NCI-H524 (cell line): ENCODE measurements at places on chromosomes 2 and 18.

GRCh38 chr2:234001380-234002160 is 48.9 kb upstream of the SPP2 start:
- no peak for DNase-seq

- DNase-seq, result no peak
Measured at GRCh38 chr18:32042337-32042736, 23.7 kb downstream of the RNF125 start.

DNA sequence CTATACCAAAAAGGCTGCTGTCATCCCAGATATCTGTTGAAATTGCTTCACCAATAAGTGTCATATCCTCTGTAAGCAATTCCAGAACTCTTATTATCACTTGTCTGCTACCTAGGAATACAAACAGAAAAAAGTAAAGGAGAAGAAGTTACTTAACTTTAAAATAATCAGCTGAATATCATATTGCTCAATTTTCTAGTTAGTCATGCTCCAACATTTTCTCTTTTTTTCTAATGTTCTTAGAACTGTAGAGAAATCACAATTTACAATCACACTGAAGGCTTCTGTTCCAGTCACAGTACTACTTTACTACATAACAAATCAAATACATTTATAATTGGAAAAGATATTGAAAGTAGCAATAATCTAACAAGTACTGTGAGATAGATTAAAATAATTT is 17.4 kb downstream of the RTTN start:
- no peak for DNase-seq

- no peak for DNase-seq
Measured at GRCh38 chr2:229027353-229028105, 243.6 kb downstream of the PID1 start.

DNA sequence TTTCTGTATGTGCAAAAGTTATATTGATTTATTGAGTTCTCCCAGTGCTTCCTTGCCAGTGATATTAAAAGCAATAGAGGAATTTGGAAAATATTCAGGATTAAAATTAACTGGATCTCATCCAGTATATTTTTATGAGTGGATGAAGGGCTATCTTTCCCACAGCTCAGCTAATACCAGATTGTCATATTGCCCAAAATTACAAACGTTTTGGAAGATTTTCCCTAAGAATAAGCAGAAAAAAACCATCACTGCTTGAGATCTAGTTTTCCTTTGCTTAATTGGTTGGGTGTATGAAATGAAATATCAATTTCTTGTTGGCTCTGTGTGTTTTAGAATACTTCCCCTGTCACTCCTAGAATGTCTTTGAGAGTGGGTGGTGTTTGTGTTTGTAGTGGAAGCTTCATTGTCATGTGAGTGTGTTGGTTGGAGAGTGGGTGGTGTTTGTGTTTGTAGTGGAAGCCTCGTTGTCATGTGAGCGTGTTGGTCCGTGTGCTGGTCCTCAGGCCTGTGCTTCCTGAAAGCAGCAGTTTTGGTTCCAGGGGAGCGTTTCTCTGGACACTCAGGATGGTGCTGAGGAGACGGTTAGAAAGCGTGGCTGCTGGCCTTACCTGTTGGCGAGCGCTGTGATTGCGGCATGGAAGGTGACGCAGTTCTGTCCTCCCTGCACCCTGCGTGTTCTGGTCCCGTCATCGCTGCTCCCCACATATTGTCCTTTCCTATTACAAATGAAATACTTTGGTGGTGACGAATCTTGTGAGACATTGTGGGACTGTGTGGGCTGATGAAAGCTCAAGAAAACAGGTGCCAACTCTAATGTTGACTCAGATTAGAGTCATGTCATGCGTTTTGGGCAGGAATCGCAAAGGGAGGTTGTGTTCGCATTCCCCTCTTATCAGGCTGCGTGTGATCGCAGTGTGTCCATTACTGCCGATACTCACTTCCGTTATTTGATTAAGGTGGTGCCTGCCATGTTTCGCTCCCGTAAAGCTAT is 12.4 kb downstream of the ASB1 start:
- no peak for DNase-seq

- no peak for DNase-seq
Measured at GRCh38 chr18:52216666-52217065, 123.3 kb upstream of the DCC start.

GRCh38 chr2:179991344-179991743 is 15.8 kb downstream of the CWC22 start:
- DNase-seq, result no peak

GRCh38 chr18:13165636-13166423 is 52.7 kb upstream of the LDLRAD4 start:
- DNase-seq, result peak; percentile 98

GRCh38 chr2:191582355-191582754 is 95.6 kb upstream of the NABP1 start:
- DNase-seq, result no peak

- DNase-seq, result peak; percentile 23
Measured at GRCh38 chr18:63578357-63578958, 8.7 kb upstream of the SERPINB13 start.

DNA sequence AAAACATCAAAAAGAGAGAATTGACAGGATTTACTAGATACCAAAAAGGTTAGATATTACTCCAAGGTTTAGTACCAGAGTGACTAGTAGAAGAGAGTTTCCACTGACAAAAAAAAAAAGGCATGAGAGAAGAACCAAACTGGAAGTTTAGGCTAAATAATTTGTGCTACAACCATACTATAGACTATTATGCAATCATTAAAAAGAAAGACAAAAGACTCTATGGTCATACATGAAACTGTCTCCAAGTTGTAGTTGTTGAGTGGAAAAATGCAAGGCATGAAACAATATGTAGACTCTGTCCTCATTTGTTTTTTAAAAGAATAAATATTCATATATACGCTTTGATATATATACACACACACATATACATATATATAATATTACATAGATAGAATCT is 1.7 kb upstream of the EXOC6B start:
- DNase-seq, result no peak

DNA sequence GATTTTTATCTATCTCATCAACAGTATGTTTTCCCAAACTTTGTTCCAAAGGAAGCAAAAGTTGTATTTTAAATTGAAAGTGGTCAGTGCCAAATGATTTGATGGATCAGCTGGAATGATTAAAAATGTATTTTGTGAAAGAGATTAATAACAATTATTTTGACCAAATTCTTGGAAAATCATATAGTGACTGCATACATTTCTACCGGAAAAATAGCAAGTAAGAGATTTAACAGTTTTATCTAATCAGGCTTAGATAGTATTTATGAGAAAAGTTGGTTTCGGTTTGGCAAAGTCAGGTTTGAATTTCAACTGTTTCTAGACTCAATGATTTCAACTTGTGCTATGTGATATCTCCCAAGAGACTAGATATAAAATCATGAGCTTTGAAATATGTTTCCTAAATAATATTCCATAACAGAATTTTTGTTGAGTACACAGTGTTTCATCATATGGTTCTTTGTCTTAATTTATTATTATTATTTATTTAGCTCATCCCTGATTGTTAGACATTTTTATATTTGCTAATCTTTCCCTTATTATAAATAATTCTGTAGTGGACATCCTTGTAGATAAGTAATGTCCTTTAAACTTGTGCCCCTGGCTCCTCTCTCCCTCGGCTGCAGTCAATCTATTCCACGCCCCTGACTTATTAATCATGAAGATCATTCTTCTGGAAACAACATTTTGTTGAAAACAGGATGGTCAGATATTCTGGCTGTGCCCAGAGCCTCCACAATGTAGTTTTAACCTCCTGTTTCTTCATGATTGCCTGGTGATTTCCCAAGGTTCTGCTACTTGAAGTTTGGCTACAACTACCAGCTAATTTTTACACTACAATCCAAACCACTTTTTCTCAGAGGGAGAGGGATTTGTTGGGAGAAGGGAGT is 520.7 kb upstream of the TCF4 start:
- DNase-seq, result no peak

GRCh38 chr2:159317392-159318088 is 31.0 kb upstream of the WDSUB1 start:
- DNase-seq, result no peak

DNA sequence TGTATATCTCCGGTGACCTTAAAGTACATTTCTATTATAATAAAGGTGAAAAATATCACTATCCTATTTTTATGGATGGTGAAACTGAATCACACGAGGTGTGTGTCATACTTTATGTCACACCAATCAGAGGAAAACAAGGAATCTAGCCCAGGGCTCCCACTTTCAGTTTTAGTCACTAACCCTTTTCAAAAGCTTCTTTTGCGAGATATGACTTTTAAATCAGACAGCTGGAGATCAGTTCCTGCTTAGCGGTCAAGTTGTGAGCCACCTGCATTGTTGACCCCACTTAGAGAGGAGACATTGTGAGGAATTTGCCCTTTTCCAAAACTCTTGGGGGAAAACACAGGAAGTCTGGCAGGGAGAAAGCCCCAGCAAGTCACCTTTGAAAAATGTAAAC is 70.5 kb downstream of the CPS1 start:
- no peak for DNase-seq

DNA sequence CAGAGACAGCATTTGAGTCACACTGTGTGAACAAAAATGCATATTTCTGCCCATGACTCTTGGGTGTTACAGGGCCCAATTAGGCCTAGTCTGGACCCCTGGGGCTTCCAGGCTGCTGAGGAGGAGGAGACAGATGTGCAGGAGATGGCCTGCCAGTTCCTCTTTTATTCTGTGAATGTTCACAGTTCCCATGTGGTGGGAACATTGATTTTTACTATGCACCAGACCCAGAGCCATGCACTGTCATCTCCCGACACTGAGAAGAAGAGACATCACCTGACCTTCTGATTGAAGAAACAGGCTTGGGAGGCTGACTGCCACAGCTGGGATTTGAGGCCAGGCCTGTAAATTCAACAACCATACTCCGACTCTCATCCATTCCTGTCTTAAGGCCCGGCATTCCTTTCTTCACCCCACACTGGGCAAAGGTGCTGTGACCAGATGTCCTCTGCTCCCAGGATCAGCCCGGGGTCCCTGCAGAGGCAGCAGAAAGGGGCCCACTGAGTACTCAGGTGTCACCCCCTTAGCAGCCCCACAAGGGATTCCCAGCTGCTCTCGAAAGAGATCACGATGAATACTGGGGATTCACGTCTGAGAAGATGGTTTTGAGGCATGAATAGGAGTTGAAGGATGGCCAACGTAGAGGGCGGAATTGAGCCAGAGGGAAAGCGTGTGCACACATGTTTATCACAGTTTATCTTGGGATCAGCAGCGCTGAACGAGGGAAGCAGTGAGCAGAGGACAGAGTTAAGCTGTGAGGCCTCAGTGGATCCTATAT is 3.6 kb upstream of the TFCP2L1 start:
- no peak for DNase-seq

- DNase-seq, result no peak
Measured at GRCh38 chr2:73414696-73415095, 29.1 kb downstream of the ALMS1 start.

GRCh38 chr2:25632396-25632795 is 41.0 kb downstream of the DTNB start:
- peak; percentile 8 for DNase-seq

GRCh38 chr2:37337620-37338280 is 6.7 kb upstream of the QPCT start:
- no peak for DNase-seq

- no peak for DNase-seq
Measured at GRCh38 chr2:241071677-241072111, 30.4 kb downstream of the MTERF4 start.

DNA sequence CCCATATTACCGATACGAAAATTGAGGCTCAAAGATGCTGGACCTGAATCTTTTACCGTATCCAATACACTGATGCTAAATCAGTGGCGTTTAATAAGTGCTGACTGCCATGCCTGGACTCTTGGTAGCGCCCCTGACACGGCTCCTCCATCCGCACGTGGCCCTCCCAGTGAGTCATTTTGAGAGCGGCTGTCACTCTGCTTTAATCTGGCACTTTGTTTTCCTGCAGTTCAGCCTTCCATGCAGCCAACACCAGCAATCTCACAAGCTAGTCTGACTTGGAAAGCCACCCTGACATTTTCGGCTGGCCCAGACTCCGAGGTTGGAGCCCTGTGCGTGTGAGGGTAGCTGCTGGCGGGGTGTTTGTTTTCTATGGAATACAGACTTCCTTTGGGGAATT is 155.1 kb upstream of the LMAN1 start:
- DNase-seq, result peak; percentile 6

DNA sequence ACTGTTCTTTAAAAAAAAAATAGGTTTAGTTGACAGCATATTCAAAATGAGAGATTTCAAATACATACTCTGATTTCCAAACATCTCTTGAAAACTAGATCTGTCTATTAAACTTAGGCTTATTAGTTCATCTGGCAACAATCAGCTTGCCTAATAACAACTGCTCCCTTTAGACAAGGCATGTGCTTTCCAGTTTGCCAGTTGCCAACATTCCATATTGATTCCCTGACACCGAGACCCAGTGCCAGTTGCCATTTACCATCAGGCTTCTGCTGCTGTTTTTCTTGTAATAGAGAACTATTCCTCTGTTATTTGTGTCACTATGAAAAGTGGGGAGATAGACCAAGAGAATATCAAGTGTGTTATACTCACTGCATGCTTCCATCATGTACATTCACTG is 256.0 kb downstream of the C1D start:
- DNase-seq, result no peak

- DNase-seq, result no peak
Measured at GRCh38 chr2:666441-666840, 10.8 kb downstream of the TMEM18 start.

GRCh38 chr2:143607231-143608062 is 478.2 kb downstream of the ARHGAP15 start:
- DNase-seq, result no peak

DNA sequence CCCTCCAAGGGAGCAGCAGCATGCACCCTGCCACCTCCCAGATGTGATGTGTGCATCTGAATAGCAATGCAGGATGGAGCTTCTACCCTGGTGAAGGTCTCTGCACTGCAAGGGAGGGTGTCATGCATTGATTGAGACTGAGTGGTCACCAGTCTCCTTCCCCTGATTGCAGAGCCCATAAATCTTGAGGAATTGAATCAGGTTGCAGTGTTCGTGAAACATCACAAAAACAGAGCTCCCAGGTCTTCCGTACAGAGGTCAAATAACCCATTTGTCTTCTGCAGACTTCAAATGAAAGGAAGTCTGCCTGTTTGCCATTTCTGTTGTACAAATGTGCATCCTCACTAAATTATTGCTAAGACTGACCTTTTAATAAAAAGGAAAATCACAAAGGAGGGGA is 136.8 kb downstream of the WDSUB1 start:
- no peak for DNase-seq

DNA sequence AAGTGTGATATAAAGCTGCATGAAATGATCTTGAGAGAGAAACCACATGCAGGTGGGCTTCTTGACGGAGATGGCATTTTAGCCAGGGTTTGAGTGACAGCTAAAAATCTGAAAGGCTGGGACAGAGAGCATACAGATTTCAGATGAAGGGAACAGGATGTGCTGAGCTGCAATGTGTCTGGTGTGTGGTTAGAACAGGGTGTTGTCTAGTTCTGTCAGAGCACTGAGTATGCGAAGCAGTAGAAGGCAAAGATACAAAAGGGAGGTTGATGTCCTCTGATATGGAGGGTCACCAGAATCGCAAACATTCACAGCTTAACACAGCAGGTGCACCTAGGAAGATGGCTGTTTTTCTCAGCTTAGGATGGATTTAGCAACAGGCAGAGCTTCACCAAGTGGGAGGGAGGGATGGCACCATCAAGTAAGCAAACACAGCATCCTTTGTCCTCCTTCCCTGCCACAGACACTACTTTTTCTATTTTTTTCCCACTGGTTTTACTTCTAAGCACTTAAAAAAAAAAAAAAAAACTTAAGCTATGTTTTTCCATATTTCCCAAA is 182.5 kb downstream of the TMX3 start:
- no peak for DNase-seq

- no peak for DNase-seq
Measured at GRCh38 chr2:197229509-197230443, 80.8 kb downstream of the ANKRD44 start.
